Activated effector memory CD4-positive, alpha-beta T cell treated with Interleukin-2 at 50 U/mL for 16 hours (primary cell): ENCODE measurements at places on chromosomes 5 and 9.

DNA sequence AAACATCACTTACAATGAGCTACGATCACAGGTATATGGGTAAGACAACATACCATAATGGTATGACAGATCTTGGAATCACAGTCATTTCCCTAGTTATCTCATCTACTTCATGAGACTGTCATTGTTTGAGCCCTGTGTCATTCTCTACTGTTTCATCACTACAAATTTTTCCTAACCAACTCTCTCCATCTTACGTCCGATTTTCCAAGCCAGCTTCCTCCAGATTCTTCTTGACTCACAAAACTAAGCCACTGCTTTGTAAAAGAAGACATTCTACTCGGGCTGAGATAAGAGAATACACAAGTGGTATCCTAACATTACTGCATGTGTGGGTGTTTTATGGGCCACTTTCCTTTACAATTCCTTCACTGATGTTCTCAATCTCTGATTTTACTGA, 49.6 kb downstream of the SERINC5 start:
- DNase-seq, result no peak

DNA sequence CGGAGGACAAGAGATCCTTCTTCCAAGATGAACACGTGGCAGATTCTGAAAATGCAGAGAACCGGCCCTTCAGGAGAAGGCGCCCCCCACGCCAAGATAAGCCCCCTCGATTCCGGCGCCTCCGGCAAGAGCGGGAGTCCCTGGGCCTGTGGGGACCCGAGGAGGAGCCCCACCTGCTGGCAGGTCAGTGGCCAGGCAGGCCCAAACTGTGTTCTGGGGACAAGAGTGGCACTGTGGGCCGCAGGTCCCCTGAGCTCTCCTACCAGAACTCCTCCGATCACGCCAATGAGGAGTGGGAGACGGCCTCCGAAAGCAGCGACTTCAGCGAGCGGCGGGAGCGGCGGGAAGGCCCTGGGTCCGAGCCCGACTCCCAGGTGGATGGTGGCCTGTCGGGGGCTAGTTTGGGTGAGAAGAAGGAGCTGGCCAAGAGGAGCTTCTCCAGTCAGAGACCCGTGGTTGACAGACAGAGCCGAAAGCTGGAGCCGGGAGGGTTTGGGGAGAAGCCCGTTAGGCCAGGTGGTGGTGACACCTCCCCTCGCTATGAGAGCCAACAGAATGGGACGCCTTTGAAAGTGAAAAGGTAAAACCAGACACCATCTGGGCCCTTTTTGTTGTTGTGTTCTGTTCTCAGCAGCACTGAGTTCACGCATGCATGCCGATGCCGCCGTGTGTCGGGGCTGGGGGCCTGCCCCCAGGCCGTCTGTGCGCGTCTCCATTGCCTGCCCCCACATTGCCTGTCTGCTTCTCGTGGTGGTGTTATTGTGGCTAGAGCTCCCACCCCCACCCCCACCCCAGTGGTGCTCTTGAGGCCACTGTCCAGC, 26.6 kb upstream of the POMT1 start:
- no peak for DNase-seq

DNA sequence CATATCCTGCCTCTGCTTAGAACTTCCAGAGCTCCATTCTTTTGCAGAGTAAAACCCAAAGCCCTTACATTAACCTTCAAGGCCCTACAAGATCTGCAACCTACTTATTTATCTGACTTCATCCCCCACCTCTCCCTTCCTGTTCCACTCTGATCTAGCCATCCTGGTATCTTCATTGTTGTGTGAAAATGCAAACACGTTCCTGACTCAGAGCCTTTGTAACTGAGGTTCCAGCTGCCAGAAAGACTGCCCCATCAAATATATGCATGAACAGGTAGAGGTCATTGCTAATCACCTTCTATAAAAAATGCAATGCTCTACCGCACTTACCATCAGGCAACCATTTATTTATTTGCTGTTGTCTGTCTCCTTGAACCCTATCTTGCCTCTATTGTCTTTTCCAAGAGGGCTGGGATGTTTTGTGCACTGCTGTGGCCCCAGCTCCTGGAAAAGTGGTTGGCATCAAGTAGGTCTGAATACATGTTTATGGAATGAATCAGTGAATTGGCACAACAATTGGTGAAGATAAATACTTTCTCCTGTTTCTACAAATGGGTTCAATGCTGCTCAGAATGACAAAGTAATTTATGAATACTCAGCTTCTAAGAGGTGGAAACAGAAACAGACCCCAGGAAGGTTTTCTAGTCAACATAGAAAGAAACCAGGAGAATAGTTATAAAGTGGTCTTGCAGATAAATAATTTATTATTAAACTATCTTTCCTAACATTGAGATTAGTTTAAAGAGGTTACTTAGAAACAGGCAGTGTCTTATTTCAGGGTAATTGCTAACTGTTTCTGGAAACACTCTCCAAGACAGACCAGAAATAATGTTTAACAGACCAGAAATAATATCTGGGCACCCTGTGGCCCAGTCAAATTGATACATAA, 230.6 kb upstream of the CD180 start:
- no peak for DNase-seq

- DNase-seq, result no peak
Measured at GRCh38 chr5:124289641-124290311, 456.7 kb downstream of the ZNF608 start.

DNA sequence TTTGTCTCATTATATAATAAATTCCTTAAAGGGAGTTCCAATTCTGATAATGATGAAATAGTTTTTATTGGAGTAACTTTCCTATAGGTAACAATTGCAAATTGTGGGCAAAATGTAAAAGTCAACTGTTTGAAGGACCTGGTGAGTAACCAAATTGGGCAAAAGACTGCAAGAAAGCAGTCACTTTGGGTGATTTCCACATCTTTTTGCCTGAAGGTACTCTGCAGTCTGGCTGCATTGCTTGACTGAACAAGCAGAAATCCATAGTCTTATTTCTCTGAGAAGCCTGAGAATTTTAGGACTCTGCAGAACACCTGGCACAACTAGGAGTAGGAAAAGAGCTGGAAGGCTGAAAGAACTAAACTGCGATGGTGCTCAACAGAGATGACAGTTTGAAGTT, 114.9 kb downstream of the HOMER1 start:
- no peak for DNase-seq
